ENCODE measurements at places on chromosomes 6 and 20. TPM values are rescaled to one million over a fixed set of nuclear protein-coding genes. Genes with fewer than 3 reads are reported as not detected.

CALHM6 gene
- total RNA-seq, result 4.2 TPM

DLK2 gene
- 1.3 TPM for total RNA-seq

TP53TG5 gene
- total RNA-seq, result 0.12 TPM

IBTK gene
- total RNA-seq, result 41.4 TPM

HTR1B gene
- 0.35 TPM for total RNA-seq

Data from metanephros (tissue), 2 donors.